ENCODE measurements at places on chromosomes 2 and 18.
A peak's percentile ranks its signal among the peaks of the same experiment; 100 is the strongest.

DNA sequence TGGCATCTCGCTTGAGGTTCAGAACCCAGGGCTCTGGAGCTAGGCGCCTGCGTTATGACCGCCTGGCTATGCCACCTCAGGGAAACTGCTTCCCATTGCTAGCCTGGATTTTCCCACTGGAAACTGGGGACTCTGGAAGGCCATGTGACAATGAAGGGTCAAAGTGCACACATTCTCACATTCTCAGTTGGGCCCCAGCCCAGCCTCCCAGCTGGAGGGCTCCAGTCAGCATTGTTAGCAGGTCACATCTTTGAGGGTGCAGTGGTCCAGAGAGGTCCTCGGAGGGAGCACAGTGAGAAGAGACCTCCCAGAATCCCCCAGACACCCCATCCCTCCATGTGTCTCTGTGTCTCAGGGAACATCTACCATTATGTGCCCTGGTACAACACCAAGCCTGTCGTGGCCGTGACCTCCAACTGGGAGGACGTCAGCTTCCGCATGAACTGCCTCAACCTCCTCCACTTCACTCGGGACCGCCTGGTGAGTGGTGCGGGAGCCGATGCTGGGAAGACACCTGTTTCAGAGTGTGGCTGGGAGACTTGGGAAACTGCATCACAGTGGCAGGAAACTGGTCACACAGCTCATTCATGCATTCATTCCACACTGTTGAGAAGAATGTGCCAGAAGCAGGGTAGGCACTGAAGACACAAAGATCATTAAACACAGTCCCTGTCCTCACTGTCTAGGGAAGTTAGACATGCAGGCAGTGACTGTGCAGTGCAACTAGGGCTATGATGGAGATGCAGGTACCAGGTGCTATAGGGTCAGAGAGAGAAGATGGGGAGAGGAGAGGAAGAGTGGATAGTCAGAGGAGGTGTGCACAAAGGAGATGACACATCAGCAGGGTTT, 41.6 kb downstream of the FER1L5 start:
- DNase-seq = no peak

- no peak for DNase-seq
Measured at GRCh38 chr2:169676850-169677249, 17.4 kb downstream of the CFAP210 start.

GRCh38 chr2:134865067-134865787, 26.8 kb downstream of the ACMSD start:
- DNase-seq = no peak

GRCh38 chr2:62413116-62413663, 92.8 kb downstream of the TMEM17 start:
- no peak for DNase-seq

- no peak for DNase-seq
Measured at GRCh38 chr2:227004482-227004881, 159.5 kb downstream of the COL4A4 start.

DNA sequence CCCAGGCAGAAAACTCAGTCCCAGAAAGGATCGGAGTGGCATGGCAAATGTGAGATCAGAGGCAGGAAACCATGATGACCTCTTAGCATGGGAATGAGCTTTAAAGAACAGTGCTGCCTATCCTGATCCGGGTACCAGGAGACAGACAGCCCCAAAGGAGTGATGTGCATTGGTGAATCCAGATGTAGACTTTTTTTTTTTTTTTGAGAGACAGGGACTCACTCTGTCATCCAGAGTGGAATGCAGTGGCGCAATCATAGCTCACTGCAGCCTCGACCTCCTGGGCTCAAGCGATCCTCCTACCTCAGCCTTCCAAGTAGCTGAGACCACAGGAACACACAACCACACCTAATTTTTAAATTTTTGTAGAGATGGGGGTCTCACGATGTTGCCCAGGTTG, 122.7 kb downstream of the VAPA start:
- DNase-seq = no peak

DNA sequence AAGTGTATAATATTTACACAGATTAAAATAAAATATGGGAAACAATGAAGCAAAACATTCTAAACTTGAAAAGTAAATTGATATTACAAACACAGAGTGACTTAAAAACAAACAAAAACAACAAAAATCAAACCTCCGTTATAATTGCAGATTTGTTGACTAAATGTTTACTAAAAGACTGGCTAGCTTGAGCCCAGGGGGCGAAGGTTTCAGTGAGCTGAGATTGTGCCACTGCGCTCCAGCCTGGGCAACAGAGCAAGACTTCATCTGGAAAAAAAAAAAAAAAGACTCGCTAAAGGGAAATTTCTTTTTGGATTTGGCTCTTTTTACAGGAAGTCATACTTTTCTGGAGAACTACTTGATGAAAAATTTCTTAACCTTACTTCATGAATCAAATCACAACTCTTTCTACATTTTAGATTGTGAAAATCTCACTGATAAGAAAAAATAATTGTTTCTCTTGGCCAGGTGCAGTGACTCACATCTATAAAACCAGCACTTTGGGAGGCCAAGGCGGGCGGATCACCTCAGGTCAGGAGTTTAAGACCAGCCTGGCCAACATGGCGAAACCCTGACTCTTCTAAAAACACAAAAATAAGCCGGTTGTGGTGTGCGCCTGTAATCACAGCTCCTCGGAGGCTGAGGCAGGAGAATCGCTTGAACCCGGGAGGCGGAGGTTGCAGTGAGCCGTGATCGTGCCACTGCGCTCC, 9.7 kb downstream of the TFPI start:
- DNase-seq = no peak

- DNase-seq = no peak
Measured at GRCh38 chr18:62634458-62634857, 80.9 kb upstream of the PHLPP1 start.

DNA sequence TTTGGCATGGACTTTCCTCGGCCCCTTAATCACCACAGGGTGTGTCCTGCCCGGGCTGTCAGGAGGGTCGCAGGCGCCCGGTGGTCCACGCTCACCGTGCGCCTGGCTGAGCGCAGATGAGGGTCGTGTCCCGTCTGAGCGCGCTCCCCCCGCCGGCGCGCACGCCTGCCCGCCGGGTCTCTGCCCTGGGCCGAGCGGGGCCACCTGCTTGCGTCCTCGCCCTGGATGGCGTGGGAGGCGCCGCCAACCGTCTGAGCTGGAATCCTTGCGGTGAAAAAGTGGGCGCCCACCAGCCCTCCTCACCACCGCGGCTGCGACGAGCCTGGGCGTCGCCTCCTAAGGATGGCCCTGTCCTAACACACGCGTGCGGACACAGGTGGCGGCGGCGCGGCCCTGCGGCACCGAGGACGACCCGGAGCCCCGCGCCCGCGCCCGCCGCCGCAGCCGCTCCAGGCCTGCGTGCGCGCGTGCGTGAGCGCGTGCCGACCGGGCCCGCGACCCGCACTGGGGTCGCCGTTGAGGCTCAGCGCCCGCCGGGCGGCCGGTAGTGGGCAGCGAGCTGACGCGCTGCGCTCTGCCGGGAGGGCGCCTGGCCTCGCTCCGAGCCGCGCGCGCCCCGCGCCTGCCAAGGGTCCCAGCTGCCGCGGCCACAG, 126.6 kb downstream of the ARHGEF4 start:
- no peak for DNase-seq

DNA sequence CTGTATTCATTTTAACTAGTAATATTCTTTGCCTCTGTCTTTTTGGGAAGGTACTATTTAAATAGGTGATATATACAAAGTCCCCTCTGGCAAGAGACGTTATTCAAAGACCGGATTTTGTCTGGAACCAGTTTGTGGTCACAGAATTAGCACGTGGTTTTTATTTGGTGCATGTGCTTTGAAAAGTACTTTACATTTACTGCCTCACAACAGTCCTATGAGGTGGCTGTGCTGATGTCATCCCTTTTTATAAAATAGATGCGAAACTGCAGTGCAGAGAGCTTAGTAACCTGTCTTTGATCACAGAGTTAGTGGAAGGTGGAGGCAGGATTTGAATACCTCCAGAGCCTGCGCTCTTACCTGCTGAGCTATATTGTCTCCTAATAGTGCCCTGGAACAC, 4.0 kb downstream of the LPIN1 start:
- peak; percentile 43 for DNase-seq

DNA sequence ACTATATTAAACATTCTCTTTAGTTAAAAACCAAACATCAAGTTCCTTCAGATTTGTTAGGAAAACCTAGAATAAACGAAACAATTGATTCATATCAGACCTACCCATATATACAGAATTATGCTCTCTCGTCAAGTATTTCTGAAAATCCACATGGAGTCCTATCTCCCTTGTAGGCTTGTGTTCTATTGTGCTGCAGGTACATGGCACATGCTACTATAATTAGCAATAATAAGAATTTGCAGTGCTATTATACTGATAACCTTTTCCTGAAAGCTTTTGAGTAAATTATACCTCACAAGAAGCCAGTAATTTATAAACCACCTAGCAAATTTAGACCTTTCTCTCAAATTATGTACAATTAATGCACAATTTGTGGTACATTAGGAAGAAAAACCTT, 158.6 kb upstream of the STK17B start:
- DNase-seq = no peak

DNA sequence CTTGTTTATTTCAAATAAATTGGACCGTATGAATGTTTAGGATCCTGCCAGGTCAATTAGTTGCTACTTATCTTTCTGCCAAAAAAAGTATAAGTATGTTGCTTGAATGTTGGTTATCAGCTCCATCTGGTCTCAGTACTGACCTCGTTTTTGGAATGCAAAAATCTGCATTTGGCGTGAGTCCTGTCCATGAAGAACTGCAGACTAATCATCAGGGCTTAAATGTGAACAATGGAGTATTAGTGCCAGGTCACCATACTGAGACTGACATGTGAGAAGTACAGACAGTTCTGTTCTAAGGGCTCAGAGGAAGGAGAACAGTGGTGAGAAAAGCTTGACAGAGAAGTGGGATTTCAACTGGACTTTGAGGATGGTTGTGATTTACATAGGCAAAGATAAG, 393.1 kb upstream of the SLC14A2 start:
- DNase-seq = no peak

- no peak for DNase-seq
Measured at GRCh38 chr2:228048838-228049490, 132.5 kb downstream of the SPHKAP start.

DNA sequence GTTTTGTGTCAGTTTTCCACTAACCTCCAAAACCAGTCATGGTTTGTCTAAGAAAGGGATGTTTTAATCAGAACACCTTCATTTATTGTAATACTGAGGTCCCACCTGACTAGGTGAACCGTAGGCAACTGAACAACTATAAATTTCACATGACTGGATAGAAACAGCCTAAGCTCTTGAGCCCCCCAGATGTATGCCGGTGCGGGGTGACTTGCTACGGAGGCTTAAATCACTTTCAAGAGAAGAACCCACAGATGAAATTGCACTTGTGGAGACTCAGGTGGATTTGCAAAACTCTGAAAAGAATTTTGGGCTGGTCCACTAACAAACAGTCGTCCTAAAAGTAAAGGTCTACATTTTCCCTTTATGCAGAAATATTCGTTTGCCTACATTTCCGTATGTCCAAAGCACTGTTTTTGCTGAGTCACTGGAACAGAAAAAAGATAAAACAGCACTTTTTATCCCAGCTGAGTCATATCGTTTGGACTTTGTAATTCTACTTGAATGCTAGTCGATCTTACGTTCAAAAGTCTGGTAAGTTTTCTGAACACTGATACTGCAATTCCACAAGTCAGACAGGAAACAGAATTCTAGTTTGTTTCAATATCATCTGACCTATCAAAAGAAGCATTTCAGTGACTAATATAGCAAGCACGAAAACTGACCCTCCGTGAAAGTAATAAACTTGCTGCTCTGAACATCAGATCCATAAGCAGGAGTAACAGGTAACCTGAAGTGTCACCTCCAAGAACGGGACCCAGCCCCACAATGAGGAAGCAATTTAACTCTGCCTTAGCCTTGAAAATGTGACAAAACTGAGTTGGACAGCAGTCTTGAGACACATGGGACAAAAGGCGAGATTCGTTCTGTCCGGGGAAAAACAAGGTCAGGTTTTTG, 18.1 kb downstream of the ZNF516 start:
- DNase-seq = no peak

DNA sequence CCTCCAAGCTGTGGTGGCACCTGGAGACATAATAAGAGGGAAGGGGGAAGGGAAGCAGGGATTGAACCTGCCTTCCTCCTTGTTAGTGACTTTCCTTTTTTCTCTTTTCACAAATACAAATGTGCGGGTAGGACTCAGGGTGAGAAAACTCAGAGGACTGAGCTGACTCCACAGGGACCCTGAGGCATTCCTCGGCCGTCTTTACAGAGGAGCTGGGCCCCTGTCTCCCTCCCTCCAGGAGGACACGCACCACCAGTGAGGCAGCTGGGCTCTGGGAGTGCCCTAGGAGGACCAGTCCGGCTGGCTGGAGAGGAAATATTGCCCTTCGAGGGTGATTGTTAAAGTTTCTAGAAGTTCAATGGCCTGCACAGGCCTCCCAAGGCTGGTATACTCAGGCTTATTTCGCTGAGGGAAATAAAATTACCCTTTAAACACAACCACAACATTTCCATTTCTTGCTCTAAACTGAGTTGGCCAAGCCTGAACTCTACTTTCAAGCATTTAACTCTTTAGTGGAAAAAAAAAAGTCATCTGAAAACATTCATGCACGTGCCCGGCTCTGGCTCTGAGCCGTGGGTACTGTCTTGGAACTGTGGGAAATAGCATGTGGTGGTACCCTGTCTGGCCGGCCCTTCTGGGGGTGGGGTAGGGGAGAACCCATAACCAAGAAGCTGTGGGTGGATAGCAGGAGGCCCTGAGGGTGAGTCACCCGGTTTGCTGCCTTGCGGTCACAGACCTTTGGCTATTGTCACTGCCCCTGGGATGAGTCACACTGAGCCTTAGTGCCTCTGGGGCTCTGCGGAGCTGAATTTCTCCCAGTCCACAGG, 116.0 kb downstream of the COPS8 start:
- DNase-seq = no peak

DNA sequence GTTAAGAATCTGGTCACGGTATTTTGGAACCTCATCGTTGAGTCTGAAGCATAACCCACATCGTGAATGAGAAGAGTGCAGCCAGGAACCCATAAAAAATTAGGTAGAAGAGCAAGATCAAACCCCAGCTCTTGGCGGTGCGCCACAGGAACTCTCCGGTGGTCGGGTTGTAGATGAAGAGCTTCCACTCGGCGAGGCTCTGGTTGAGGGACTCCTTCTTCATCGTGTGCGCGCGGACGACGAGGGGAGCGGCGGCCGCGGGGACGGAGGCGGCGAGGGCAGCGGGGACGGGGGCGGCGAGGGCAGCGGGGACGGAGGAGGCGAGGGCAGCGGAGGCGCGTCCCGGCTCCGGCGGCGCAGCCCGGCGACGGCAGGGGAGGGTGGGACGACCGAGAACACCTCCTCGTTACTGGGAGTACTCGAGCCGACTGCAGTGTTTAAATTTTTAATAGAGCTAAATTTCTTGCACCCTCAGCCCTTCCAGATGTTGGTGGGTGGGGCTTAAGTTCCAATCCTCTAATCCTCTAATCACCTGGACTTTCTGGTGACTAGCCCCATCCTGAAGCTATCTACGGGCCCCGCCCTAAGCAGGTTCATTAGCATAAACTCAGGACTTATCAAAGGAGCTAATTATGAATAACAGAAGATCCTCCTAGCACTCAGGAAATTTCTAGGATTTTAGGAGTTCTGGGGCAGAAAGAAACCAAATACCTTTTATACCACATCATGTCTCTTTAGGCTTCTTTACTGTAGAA, 20.4 kb upstream of the PAPOLG start:
- DNase-seq = no peak

GRCh38 chr2:70596739-70597138, 43.1 kb upstream of the TGFA start:
- no peak for DNase-seq

- DNase-seq = no peak
Measured at GRCh38 chr18:76388891-76389423, 106.1 kb downstream of the ZNF516 start.

GRCh38 chr2:204110338-204110741, 173.8 kb downstream of the ICOS start:
- DNase-seq = peak; percentile 20

All from stimulated activated CD8-positive, alpha-beta memory T cell treated with anti-CD3 and anti-CD28 coated beads, Interleukin-15, amount 100 ng/mL, for 4 hours (primary cell).